OCI-LY7 (cell line): ENCODE measurements at places on chromosomes 6 and 20.

DNA sequence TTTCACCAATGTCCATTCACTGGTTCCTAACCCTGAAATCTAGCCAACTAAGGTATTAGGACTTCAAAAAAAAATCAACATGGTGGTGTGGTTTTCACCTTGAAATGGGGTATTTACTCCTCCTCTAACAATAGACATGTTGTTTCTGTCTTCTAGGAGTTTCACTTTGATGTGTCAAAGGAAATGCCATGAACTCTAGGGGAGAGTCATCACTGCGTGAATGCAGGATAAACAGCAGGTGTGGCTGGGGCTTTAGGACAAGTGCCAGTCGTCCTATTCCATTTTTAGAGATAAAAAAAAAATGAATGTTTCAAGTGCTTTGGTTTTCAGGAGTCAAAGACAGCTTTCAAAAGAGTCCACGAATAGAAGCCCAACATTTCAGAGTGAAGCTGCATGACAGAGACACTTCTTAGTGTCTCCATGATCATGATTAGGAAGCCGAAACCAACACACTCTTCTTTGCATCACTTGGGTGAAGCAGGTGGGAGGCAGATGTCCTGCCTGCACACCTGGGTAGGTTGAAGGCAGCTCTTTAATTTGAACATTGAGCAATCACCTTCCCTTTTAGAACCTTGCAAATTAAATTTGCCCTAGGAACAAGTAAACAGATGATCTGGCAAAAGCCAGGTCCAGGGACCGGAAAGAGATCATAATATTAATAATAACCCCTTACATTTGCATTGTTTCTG is 328.5 kb upstream of the PRDM1 start:
- peak; percentile 90 for DNase-seq

- no peak for DNase-seq
Measured at GRCh38 chr6:257031-257725, 35.1 kb upstream of the DUSP22 start.

DNA sequence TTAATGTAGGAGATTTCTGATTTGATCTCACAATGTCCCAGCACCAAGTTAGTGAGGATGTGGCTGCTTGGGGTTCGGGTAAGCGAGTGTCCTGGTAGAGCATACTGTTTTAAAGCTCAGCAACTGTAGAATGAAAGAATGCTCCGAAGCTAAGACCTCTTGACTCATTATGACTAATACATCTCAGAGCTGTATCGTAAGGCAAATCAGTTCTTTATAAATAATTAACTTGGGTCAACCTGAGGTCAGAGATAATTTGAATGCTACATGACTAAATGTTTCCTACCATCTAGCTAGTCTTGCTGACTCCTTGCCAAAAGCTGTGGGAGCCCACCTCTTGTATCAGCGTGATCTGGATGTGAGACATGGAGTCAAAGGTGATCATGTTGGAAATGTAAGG is 128.8 kb upstream of the PDE7B start:
- DNase-seq: no peak

- DNase-seq: no peak
Measured at GRCh38 chr6:38239719-38240451, 399.8 kb downstream of the BTBD9 start.

DNA sequence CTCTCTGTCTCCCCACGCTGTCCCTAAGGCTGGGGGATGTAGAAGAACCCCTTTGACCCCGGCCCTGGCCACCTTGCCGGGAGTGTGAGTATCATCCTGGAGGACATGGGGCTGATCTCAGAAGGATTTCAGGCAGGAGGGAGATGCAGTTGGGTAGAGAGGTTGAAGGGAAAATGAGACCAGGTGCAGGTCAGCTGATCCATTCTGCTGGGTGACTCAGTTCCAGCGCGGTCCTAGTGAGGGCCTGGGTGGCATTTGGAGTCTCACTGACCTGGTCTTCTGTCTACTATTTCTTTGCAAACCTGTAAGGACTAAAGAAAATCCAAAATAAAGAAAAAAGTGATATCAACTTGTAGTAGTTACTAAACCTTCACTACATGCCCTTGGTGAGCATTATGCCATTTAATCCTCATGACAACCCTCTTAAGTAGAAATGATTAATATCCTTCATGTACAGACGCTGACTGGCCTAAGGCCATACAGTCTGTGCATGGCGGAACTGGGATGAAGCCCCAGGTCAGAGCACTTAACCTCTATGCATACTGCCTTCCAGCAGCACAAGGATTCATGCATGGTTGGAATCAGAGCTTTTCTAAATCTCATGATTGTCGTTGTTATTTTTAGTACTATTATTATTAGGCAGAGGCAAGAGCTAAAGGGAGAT is 106.3 kb downstream of the ZDHHC14 start:
- no peak for DNase-seq

DNA sequence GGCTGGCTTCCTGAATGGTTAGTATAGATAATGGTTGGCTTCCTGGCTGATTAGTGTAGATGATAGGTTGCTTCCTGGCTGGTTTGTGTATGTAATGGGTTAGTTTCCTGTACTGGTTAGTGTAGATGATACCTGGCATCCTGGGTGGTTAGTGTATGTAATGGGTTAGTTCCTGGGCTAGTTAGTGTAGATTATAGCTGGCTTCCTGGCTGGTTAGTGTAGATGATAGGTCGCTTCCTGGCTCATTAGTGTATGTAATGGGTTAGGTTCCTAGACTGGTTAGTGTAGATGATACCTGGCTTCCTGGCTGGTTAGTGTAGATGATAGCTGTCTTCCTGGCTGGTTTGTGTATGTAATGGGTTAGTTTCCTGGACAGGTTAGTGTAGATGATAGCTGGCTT is 200.3 kb downstream of the TAF4 start:
- no peak for DNase-seq

GRCh38 chr20:47110819-47111218 is 216.2 kb downstream of the EYA2 start:
- no peak for DNase-seq

GRCh38 chr20:59774204-59774641 is 159.2 kb downstream of the SYCP2 start:
- DNase-seq: no peak

DNA sequence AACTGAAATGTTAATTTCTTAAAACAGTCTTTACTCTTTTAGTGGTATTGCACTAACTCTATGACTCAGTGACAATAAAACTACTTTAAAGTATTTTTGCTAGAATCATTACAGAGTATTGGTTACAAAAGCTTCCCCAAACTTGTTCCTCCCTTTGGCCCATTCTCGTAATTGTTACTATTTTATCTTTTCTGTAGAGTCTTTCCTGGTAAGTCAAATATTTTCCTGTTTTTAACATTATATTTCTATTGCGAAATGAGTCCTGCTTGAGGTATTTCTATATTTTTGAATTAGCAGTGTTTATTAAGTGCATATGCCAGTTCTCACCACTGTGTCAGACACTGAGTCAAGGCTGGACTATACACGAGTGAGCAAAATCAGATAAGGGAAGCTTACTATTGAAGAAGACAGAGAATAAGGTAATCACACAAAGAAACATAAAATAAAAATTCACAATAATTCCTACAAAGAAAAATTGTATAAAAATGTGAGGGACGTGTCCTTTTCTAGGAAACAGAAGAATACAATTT is 970.5 kb downstream of the EYS start:
- DNase-seq: no peak

- DNase-seq: no peak
Measured at GRCh38 chr6:119240257-119241110, 109.1 kb downstream of the MAN1A1 start.

- DNase-seq: no peak
Measured at GRCh38 chr20:4026093-4026601, 10.8 kb upstream of the RNF24 start.

DNA sequence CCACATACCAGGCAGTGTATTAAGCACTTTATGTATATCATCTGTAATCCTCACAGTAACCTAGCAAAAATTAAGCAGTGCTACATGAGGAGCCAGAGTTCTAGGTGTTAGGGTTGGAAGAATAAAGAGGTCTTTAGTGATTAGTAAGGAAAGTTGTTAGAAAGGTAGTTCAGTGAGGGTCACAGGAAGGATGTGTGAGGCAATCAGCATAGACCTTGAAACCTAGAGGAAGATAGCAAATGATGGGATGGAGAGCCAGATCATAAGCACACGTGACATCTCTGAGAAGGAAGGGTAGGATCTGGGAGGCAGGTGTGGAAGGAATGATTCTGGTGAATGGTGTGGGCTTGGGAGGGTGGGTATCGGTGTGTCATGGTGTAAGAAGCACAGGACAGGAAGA is 2.2 kb downstream of the KAT14 start:
- no peak for DNase-seq

DNA sequence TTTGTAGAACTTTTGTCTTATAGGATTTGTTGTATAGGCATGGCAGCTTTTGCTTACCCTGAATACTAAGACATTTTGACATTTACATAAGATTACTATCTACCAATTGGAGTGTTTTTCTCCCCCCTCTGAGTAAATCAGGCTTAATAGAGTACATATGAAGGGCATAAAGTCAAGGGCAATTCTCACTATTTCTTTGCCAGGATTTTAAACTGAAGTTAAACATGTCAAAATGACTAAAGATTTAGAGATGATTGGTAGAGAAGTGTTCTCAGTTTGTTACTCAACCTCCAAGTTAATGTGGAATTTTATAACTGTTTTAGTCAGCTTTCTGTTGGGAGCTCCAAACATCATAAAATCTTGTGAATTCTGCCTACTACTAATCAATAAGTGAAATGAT is 157.8 kb downstream of the CDKAL1 start:
- no peak for DNase-seq

- no peak for DNase-seq
Measured at GRCh38 chr6:70119218-70119835, 183.6 kb downstream of the COL9A1 start.

DNA sequence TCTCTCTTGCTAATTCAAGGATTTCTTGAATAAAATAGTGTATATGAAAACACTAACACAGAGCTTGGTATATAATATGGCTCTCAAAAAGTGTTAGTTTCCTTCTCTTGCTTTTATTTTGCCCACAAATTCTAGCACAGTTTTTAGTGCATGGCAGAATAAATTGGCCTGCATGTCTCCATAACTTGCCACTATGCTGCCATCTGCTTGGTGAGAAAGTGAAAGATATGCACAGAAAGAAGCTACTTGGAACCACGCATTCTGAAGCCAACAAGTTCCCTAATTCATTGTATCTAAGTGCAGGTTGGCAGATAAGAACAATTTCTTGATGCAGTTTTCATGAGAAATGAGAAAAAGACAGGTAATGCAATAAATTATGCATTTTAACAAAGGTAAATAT is 101.2 kb downstream of the EPHA7 start:
- no peak for DNase-seq

GRCh38 chr6:52595000-52595795 is 18.3 kb upstream of the TRAM2 start:
- DNase-seq: peak; percentile 68

GRCh38 chr6:49806145-49806544 is 19.1 kb upstream of the PGK2 start:
- DNase-seq: no peak

DNA sequence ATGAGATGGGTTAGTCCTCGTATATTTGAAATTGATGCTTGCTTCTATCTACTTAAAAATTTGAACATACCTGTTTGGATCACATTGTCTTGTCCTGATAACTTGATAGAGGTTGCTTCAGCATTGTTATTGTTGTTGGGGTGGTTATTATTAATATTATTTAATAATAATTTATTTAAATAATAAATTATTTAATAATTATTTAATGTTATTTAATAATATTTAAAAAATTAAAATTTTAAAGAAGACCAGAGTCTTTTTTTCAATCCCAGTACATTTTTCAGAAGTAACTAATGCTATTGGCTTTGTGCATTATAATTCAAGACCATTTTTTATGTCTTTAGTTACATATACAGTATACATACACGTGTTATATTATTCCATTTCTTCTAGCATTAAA is 116.6 kb upstream of the DUSP22 start:
- no peak for DNase-seq

GRCh38 chr20:25224941-25225340 is 22.9 kb upstream of the PYGB start:
- no peak for DNase-seq

- no peak for DNase-seq
Measured at GRCh38 chr6:34457742-34458735, 7.8 kb upstream of the PACSIN1 start.

GRCh38 chr6:30744054-30744805 is at the start of gene IER3:
IER3 (minus strand) TSS chr6:30744547; CDS start chr6:30744518, 29 bp downstream.
- peak; percentile 67 for DNase-seq

- no peak for DNase-seq
Measured at GRCh38 chr6:58073263-58073662, 755.8 kb downstream of the PRIM2 start.

DNA sequence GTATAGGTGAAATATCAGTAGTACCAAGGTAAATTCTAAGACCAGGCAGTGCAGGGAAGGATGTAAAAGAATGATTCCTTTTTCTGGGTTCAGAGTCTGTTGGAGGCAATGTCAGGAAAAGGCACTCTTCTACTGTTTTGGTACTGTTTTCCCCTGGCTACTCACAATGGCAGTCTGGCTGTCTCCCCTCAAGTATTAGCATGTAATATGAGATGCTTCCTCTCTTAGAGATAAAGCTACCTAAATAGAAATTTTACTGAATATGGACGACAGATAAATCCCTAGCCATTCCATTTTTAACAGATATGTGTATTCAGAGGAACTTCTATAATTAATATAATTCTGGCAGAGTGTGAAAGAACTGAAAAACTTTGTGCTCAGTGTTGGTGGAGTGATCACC is 3.5 kb downstream of the RNF8 start:
- DNase-seq: no peak

DNA sequence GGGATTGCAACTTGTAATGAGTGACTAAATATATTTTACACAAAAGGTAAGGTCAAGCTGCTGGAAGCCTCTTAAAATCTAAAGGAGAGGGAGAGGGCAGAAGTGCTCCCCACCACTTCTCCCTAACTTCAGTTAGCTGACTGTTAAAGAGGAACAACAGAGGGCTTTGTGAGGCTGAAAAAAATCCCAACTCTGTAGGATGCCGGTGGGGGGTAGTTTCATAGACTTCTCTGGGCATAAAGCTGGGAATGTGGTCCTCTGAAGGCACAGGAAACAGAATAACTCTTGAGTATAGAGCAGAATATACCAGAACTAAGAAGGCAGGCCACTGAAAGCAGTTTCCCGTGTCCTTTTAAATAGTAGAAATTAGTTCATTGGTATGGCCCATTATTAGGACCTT is 71.6 kb downstream of the KIF6 start:
- no peak for DNase-seq

- DNase-seq: no peak
Measured at GRCh38 chr6:52641388-52641787, 29.5 kb upstream of the TMEM14A start.

- peak; percentile 96 for DNase-seq
Measured at GRCh38 chr20:33679758-33680485, 5.7 kb upstream of the NECAB3 start.

GRCh38 chr6:19261642-19262041 is 575.5 kb upstream of the ID4 start:
- DNase-seq: no peak

GRCh38 chr6:97347111-97347510 is 64.1 kb upstream of the MMS22L start:
- no peak for DNase-seq

GRCh38 chr20:4090756-4091489 is 75.6 kb upstream of the RNF24 start:
- DNase-seq: no peak

DNA sequence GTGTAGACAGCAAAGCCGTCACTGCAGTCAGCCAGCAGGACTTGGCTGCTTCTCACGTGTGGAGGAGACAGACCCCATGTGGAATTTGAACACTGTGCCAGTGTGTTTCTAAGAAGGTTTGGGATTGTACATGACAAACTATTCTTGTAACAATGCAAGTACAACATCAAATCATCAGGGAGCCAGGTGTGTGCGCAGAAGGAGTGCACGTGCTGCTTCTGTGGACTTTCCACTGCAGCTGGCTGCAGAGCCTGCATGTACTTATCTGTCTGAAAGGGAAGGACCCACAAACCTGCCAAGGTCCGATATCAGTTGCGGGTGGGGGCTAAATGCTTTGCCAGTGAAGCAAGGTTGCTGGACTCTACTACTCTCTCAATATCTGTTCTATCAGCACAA is 211.6 kb downstream of the WDR27 start:
- DNase-seq: no peak
